ENCODE measurements at places on chromosomes 5 and 9.

DNA sequence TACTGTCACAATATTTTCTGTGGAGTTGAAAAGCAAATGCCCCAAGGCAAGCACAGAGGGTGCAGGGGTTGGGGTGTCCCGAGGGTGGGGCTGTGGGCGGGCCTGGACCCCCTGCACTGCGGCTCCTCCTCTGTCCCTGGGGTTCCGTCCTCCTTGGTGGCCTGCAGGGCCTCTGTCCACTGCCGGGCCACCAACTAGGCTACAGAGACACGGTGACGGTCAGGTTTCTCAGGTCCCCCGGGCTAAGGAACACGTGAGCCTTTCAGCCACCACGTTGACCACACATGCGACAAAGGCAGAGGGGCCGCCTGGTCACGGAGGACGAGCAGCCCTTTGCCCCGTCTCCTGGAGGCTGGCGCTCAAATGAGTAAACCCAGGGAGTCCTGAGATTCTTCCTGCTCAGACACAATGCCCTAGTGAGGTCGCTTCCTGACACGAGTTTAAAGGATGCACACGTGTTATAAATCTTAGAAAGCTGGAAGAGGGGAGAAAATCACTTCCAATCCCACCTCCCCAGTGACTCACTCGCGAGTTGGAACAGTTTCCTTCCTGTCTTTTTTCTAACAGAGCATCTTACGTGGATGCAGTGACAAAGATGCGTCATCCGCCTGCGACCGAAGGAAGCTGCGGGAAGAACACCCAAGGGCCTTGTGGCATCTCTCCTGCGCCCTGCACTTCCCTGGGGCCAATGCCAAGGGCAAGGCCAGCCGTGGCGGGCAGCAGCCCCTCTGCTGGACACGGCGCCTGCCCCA lies 24.8 kb upstream of the OBP2B start:
- DNase-seq: no peak

DNA sequence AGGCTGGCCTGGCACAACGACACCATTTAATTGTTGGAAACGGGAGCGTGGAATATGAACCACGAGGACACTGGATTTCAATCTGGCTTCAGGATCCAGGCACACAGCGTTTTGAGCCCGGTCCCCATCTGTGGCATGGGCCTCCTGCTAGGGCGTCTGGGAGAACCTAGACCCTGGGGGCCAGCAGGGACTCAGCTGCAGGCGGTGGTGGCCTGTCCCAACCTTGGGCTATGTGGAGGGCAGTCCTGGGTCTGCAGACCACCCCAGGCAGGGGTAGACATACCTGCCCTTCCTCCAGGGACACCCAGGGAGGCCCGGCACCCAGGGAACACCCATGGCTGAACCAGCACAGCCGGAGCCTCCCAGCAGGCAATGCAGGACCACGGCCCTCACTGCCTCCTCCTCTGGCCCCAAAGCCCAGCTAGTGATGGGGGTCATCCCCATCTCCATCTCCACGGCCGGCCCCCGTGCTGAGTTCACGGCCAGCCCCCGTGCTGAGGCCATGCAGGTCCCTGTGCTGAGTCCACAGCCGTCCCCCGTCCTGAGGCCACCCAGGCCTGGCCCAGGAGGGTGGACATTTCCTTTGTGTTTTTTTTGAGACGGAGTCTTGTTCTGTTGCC lies 18.5 kb upstream of the UBAC1 start:
- DNase-seq: no peak

- DNase-seq: no peak
Observed at GRCh38 chr5:8528106-8528505, 659.2 kb downstream of the MTRR start.

DNA sequence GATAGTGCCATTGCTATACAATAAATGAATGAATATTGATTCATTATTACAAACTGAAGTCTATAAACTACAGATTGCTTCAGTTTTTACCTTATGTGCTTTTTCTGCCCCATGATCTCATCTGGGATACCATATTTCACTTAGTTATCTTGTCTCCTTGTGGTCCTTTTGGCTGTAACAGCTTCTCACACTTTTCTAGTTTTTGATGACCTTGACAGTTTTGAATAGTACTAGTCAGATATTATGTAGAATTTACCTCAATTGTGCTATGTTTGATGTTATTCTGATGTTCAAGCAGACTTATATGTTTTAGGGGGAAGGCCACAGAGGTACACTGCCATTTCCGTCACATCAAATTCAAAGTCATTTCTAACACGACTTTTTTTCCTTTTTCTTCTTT lies 2364.3 kb upstream of the ACO1 start:
- DNase-seq: no peak

DNA sequence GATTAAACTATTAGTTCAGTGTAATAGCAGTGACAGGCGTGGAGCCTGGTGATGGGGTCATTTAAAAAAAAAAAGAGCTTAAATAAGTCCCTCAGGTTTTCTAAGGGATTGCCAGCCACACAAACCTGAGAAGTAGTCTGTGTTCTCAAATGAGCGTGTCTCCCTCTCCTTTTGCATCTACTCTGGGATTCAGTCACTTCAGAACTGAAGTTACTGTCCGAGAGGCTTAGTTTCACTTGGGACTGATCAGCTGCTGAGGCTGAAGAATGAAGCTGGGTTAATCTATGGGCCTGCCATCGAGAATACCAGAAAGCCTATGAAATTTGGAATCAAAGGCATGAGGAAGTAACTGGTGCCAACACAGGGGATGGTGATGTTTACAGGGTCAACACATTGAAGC lies 310.1 kb downstream of the ADAMTS6 start:
- DNase-seq: no peak

DNA sequence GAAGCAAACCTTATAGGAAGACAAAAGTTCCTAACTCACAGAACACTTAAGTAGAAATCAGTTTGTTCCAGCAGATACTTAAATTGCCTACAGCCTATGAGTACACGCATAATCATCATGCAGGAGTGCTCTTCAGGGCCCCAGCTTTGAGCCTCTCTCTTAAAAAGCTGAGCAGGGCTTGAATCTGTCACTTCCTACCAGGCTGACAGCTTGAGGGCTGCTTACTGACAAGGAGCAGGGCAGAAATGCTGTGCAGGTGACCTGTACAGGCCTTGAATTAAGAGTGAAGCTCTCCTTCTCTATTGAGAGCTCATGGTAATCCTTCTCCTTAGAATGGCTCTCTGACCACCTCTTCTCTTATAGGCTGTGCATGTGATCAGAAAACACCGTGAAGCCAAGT lies 66.5 kb upstream of the MAST4 start:
- no peak for DNase-seq

- no peak for DNase-seq
Observed at GRCh38 chr5:130287438-130287837, 383.2 kb downstream of the CHSY3 start.

DNA sequence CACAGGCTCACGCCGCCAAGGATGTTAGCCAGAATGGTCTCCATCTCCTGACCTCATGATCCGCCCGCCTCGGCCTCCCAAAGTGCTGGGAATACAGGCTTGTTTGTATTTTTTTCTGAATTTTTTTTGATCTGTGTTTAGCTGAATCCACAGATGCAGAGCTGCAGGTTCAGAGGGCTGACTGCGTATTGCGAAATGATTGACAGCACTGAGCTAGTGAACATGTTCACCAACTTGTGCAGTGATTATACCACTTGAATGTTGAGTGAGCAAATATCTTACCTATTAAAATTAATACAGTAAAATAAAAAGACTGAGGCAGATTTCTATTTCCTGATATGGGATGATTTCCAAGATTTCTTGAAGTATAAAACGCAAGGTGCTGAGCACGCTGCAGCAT lies 123.1 kb upstream of the PHYKPL start:
- no peak for DNase-seq

GRCh38 chr9:105483618-105484017 lies 35.8 kb downstream of the FSD1L start:
- DNase-seq: no peak

DNA sequence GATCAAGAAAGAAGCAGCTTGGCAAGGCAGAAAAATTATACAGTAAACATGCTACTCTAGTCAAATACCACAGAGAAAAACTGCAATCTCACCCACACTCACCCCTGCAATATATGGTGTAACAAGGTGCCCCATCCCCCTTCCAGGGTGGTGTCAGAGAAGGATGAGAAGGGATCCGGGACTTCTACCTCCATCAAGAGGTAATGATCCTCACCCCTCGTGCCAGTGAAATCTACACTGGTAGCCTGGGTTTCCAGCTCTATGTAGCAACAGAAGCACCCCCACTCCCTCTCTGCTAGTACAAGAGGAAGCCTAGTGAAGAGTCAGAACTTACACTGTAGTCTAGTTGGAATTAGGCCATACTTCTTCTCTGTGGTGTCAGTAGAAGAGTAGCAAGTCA lies 18.9 kb downstream of the SLCO4C1 start:
- DNase-seq: no peak

DNA sequence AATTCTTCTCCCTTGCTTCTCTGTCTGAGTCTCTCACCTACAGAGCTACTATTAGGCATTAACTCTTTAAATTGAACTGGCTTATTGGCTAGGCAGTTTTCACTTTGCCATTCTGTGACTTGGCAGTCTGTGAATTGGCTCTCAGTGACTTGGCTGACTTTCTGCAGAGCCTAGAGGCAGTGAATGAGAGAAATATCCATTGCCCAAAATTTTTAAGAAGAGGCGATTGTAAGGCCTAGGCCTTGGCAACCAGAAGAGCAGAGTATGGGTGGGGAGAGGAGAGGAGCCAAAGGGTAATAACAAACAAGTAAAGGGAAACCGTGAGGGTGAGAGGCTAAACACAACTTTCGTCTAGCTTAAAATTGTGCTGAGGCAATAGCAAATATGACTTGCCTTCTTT lies 176.7 kb downstream of the PRR16 start:
- DNase-seq: no peak

DNA sequence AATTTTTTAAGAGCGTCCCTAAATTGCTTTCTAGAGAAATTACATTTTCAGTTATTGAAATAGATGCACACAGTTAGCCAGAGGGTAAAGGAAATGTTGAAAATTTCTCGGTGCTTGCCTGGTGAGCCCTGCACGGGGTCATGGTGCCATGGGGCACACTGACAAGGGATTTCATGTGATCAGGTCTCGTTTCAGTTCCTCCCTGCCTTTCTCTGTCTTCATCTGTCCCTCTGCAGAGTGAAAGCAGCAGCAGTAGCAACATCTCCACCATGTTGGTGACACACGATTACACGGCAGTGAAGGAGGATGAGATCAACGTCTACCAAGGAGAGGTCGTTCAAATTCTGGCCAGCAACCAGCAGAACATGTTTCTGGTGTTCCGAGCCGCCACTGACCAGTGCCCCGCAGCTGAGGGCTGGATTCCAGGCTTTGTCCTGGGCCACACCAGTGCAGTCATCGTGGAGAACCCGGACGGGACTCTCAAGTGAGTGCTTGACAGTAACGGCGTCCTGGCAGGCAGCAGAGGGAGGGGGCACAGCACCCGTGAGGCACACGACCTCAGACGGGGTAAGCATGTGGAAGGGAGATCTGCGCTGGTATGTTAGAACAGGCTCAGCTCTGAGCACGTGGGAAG lies 89.1 kb upstream of the OTULINL start:
- DNase-seq: no peak

GRCh38 chr9:131096269-131097125 lies at the start of gene AIF1L:
Gene AIF1L (plus strand): TSS chr9:131096531. CDS start chr9:131096630, 99 bp downstream.
- DNase-seq: peak; percentile 12

DNA sequence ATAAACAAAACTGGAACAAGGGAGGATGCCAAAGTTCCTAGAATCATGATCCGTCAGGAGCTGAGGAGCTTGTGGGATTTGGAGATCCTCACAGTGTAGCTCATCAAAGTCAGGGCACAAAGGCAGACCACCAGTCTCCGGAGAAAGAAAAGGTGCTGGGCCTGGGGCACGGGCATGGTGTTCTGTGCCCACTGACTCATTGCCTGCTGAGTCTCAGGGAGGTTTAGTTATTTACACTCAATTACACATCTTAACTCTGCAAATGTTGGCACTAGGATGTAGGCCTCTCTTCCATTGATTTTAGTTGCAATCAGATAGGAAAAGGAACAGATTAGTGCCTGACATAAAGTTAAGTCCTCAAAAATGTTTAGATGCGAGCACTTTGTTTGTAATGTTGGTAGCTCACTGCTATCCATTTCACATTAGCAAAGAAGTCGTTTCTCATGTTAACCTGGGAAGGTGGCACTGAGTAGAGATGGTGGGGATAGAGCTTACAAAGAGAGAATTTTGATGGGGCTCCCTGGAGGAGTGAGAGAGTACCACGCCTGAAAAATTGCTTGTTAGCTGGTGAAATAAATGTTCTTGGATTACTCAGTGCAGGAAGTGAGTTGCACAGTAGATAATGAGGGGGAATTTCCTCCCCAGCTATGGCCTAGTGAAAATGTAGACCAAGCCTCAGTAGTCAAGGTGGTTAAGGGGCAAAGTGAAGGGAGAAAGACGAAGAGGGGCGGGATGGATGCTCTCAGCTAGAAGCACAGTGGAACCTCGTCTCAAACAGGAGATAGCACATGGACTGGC lies 109.5 kb upstream of the CD180 start:
- DNase-seq: no peak

DNA sequence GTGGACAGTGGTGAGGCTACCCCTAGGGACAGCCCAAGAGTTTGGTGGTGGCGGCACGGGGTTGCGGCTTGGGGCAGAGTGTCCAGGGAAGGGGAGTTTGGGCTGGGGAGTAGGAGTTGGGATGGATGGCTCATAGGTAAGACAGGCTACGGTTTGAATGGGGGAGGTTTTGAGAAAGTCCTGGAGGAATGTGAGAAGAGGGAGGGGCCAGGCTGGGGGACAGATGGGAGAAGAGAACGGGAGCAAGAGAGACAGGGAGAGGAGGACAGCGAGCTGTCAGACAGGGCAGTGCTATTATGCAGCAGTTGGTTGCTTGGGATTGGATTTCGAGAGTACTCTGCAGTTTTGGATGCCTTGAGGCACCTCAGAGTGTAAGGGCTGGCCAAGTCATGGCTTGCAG lies 24.5 kb downstream of the PSD2 start:
- DNase-seq: no peak

DNA sequence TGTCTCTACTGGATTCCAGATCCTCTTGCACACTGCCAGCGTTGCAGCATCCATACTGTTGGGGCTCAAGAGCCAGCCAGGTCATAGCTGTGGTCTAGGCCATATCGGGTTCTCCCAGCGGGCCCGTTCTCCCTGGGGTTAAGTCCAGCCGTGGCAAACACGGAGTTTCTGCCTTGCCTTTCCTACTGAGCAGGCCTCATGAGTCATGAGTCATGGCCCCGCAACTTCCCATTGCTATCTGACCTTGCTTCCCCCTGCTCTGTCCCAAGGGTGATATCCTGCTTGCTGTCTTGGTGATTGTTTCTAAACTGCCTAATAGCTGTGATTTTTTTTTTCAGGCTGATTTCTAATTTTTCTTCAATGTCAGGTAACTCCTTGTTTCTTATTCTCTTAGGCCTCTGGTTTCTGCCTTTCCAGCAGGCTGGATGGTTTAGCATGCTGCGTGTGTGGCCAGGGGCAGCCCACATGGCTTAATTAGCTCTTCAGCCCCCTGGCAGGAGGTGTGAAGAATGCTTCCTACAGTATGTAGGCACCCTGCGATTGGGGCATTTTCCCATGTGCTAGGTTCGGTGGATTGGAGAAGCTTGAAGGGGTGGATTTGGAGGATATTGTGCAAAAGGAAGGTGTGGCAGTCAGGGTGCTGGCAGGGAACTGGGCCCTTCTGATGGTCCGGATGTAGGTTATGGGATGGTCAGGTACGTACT lies 18.7 kb downstream of the DAPK1 start:
- DNase-seq: no peak

GRCh38 chr9:81213456-81213855 lies 475.9 kb downstream of the TLE1 start:
- no peak for DNase-seq

Data from stimulated activated CD8-positive, alpha-beta memory T cell treated with anti-CD3 and anti-CD28 coated beads, Interleukin-4, amount 100 ng/mL, for 4 hours (primary cell).